ENCODE measurements at places on chromosomes 5 and 9.

GRCh38 chr5:128764601-128765310 lies 200.5 kb upstream of the SLC27A6 start:
- no peak for DNase-seq

- DNase-seq: no peak
These were observed 179.0 kb downstream of the YTHDC2 start for GRCh38 chr5:113692466-113692865.

GRCh38 chr5:142133330-142134206 lies 25.0 kb downstream of the NDFIP1 start:
- DNase-seq: no peak

- no peak for DNase-seq
These were observed 23.5 kb downstream of the INSYN2B start for GRCh38 chr5:169956756-169957155.

DNA sequence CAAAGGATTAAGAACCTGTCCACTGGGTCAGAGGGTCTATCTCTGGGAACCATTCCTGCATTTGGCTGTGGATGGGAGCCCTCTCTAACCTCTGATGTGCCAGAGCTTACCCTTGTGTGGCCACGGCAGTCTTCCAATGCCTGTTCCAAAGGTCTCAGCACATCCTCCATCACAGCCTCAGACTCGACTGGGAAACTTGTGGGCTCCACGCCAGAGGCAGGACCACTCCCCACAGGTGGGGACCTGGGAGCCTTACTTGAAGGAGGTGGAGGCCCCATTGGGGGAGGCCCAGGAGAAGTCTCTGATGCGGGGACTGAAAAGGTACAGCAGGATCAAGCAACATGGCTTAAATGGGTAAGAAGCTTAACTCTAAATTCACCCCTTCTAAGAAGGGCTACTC lies 4.4 kb downstream of the EIF4EBP3 start:
- DNase-seq: no peak

DNA sequence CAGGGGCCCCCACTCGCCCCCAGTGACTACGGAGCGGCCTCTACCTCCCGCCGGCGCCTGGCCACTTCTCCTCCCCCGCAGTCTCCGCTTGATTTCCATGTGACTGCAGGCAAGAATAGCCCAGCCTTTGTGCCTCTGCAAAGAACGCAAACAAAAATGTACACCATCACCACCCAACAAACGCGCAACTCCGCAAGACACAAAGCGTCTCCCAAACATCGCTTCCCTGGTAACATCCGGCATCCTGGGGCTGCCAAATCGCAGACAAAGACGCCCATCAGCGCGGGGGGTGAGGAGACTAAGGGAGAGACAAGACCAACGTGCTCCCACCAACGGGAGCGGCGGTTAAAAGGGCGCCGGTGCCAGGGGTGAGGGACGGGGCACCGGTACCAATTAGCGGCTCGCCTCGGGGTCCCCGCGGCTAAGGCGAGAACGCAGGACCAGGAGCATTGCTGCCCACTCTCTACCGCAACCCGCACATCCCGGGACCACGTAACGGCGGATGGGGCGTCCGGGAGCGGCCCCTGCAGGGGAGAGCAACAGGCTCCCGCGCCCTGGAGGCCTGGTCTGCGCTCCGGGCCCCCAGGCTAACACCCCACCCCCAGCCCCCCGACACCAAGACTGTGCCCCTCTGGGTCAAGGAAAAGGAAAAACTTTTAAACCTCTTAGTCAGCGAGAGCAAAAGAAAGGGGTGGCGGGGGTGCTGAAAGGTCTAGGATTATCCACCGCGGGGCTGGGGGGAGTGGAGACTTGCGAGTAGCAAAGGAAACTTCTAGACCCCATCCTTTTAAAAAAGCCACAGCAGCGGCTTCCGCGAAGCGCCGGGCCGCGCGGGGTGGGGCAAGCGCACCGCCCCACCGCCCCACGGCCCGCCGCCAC lies 885 bp downstream of the MPDZ start:
- DNase-seq: no peak

- DNase-seq: no peak
These were observed 217.0 kb upstream of the NREP start for GRCh38 chr5:111973961-111974360.

GRCh38 chr5:54646356-54647101 lies 129.0 kb downstream of the SNX18 start:
- peak; percentile 41 for DNase-seq

DNA sequence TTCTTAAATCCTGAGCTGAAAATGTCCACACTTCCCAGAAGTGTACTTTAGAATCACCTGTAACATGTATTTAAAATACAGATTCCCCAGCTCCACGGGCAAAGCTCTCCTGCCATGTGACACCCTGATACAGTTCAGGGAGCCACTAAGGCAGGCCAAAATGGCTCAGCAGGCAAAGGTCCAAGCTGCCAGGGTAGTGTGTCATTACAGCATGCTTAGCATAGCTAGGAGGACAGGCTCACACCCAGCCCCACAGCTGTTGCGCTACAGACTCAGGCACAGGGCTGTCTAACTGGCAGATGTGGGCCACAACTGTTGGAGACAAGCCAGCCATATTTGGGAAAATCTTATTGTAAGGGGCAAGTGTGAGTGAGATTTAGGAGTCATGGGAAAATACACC lies 73.0 kb downstream of the C9orf85 start:
- DNase-seq: no peak

GRCh38 chr5:170596482-170597044 lies 92.7 kb downstream of the KCNIP1 start:
- DNase-seq: no peak

DNA sequence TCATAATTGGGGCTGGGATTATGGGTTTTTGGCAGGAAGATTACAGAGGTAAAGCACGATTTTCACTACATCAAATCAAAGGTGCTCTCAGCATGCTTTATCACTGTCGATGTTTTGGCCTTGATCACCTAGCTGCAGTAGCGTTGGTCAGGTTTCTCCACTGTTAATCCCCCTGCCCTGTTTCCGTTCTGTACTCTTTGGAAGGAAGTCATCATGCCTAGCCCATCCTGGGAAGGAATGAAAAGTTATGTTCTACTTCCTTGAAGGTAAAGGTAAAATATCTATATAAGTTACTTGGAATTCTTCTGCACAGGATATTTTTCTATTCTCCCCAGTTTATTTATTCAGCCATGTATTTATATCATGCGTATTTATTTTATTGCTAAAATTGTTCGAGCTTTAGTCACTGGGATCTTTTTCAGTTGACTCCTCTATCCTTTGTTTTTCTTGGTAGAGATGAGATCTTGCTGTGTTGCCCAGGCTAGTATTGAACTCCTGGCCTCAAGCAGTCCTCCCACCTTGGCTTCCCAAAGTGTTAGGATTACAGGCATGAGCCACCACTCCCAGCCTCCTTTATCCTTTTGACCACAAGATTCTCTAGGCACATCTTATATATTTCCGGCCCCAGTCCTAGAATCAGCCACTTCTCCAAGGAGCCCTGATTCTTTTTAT lies 25.3 kb downstream of the FAF2 start:
- no peak for DNase-seq

All from stimulated activated CD4-positive, alpha-beta T cell treated with anti-CD3 and anti-CD28 coated beads, Interleukin-4, amount 100 ng/mL, for 48 hours (primary cell).